Retina (tissue), 1 donor: ENCODE measurements at places on chromosomes 1 and 21.

DNA sequence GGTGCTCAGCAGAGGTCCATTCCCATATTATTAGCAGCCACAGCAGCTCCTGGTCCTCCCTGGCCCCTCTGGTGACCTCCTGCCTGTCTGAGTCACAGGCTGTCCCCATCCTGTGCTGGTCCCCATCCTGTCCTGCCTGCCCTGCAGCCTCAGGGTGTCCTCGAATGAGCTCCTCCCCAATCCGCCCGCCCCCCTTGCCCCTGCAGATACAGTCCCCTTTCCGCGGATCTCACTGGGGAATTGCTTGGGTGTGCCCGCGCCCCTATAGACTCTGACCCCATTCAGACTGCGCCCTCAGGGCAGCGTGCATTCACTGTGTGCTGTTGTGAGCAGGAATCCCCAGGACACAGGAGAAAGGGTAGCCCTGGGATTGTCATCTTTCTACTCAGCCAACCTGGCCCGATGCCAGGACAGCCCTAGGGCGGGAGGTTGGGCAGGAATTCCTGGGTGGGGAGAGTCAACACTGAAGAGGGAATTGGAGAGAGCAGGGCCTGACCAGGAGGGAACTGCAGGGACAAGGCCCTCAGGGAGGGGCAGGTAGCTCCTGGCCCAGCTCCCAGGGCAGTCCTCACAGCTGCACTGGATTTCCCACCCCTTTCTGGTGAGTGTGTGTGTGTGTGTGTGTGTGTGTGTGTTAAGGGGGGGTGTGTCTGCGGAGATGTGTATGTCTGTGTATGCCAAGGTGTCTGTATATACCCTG, 1.1 kb upstream of the GUCA2A start:
- no peak for DNase-seq

GRCh38 chr1:81678779-81679178, 122.0 kb upstream of the ADGRL2 start:
- no peak for DNase-seq

GRCh38 chr1:59638231-59638711, 176.5 kb upstream of the HOOK1 start:
- DNase-seq = no peak

GRCh38 chr21:28654406-28654805, 338.3 kb downstream of the LTN1 start:
- DNase-seq = no peak

DNA sequence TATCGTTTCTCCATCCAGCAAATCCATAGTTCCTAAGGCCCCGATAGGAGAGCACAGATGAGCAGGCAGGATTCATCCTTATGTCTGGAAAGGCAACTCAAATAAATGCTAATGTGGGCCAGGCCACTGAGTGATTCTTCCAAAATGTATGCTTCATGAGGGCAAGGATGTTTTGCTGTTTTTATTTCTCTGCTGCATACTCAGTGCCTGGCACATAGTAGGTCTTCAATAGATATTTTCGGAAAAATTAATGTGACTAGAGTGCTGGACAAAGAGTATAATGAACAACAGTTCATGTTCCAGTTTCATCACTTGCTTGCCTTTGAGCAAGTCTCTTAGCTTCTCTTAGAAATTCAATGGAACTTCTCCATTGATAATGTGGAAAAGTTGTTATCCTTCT, 357.7 kb downstream of the PRDM2 start:
- no peak for DNase-seq

DNA sequence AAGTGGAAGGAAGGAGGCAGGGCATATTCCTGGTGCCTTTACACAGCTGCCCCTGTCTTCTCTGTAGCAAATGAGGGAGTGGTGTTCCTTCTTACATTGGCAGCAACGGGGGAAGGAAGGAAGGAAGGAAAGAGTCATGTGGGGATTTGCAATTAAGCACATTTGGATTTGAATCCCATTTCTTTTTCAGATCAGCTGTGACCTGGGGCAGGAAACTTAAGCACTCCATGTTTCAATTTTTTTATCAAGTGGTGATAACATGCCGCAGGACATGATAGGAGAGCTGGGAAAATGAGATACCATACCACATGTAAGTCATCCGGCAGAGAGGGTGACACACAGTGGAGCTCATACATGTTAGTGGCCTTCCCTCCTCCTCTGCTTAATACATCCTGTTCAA, 186.8 kb downstream of the APP start:
- no peak for DNase-seq

DNA sequence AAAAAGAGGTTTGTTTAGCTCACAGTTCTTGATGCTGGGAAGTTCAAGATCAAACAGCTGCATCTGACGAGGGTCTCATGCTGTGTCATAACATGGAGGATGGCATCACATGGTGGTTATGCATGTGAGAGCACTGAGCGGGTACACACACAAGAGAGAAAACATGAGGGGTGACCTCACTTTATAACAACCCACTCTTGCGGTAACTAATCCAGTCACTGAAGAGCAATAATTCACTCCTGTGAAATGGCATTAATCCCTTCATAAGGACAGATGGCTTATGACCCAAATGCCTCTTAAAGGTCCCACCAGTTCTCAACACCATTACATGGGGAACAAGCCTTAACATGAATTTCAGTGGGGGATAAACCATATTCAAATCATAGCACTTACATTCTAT, 23.2 kb upstream of the CHIT1 start:
- DNase-seq = no peak

DNA sequence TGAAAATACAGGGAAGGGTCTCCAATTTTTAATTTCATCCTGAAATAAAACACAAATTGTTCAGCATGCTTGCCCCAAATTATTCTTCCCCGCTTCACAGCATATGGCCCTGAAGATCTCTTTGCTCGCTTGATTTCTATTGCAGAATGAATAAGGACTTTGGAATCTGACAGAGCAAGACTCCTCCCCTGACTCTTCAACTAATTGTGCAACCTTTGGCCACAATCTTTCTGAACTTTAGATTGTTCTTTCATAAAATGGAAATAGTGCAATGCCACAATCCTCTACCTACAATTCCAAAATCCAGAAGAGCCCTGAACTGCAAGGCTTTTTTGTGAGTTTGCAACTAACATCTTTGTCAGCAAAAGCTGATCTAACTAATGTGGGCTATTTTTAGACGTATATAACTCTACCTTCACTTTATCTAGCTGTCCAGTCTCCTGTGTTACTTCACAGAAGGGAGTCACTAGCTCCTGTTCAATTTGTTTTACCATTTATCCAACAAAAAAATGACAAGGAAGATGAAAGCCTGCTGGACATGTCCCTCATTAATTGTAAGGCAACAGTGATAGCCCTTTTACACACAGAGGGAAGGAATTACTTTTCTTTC, 13.4 kb downstream of the RNASEL start:
- no peak for DNase-seq

- no peak for DNase-seq
Measured at GRCh38 chr1:160911441-160911840, 26.5 kb upstream of the ITLN1 start.

DNA sequence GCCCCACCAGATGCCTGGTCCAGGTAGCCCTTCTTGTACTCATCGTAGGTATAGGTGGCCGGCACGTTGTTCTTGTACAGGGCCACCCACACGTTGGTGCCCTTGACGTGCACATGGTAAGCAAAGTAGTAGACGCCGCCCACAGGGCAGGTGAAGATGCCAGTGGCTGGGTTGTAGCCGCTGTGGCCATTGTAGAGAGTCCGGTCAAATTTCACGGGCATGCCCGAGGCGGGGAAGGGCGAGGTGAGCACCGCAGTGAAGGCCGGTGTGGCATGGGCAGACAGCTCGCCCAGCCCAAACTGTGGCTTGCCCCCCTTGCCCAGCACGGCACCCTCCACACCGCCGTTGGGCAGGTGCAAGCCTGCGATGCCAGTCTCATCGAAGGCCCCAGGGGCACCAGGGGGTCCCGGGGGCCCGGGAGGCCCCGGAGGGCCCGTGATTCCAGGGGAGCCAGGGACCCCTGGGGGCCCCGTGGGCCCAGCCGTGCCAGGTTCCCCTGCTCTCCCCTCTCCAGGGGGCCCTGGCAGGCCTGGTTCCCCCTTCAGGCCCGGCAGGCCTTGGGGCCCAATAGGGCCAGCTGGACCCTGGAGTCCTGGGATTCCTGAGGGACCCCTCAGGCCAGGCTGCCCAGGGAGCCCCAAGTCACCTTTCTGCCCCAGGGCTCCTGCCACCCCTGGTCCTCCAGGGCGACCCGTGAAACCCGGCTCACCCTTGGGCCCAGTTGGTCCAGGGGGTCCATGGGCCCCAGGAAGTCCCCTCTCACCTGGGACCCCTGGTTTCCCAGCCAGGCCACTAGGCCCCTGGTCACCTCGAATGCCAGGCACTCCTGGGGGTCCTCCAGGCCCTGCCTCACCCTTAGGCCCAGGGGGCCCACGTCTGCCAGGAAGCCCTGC, 9.2 kb downstream of the ADPRS start:
- no peak for DNase-seq

- no peak for DNase-seq
Measured at GRCh38 chr1:211637066-211637465, 38.4 kb downstream of the NEK2 start.

GRCh38 chr1:169161496-169162194, 55.2 kb downstream of the ATP1B1 start:
- no peak for DNase-seq

DNA sequence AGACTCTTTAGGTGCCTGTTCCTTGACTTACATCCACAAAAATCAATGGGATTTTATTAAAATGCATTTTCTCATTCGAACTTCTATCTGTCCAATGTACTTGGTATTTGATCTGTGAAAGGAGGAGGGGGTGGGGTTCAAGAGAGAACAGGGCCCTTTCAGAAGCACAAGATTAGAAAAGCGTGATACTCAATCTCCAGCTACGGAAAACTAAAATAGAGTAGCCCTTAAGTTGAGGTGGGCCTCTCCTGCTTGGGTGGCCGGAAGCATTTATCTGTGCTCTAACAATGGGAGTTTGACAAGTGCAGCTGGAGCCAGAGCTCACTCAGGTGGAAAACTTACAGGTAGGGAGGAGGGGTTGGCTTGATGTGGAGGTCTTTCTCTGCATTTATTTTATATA, 462 bp upstream of the RXRG start:
- DNase-seq = no peak
